BE2C (cell line): ENCODE measurements at places on chromosomes 6 and 20.
A peak's percentile ranks its signal among the peaks of the same experiment; 100 is the strongest.

GRCh38 chr6:138803331-138803730 is 7.4 kb downstream of the ECT2L start:
- no peak for DNase-seq

DNA sequence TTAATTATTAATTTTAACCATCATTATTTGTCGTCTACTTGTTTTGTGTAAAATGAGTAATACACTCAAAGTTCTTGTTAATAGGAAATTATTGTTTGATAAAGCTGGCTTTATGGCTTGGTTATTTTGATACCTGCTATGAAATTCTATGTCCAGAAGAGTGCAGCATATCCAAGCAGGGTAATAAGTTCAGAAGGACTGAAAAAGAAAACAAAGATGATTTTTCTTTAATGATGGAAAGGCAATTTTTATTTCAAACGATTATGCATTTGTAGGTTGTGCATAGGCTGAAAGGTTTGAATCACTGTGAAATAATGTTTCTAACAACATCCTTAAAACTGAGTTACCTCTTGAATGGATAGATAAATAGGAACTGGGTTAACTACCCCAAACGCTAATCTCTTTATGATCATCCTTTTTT is 1.4 kb upstream of the MAN1A1 start:
- no peak for DNase-seq

- no peak for DNase-seq
These were observed 124.7 kb upstream of the SPACA1 start for GRCh38 chr6:87922947-87923330.

DNA sequence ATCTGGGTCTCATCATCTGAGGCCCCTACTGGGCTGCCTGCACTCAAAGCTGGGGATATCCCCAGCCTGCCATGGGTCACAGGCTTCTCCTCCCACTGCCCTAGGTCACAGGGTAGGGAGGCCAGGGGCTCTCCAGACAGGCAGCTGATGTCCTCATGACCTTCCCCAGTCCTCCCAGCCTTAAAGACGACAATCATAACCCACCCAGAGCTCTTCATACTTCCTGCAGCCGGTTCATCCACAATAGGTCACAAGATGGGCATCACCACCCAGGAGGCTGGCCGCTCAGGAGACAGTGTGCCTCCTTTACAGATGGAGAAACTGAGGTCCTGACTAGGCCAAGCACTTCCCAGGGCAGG is 15.2 kb downstream of the TFEB start:
- DNase-seq = no peak

GRCh38 chr20:2865630-2866029 is 7.7 kb upstream of the PTPRA start:
- DNase-seq = no peak

- peak; percentile 43 for DNase-seq
These were observed 148.7 kb downstream of the PRL start for GRCh38 chr6:22147921-22148776.

DNA sequence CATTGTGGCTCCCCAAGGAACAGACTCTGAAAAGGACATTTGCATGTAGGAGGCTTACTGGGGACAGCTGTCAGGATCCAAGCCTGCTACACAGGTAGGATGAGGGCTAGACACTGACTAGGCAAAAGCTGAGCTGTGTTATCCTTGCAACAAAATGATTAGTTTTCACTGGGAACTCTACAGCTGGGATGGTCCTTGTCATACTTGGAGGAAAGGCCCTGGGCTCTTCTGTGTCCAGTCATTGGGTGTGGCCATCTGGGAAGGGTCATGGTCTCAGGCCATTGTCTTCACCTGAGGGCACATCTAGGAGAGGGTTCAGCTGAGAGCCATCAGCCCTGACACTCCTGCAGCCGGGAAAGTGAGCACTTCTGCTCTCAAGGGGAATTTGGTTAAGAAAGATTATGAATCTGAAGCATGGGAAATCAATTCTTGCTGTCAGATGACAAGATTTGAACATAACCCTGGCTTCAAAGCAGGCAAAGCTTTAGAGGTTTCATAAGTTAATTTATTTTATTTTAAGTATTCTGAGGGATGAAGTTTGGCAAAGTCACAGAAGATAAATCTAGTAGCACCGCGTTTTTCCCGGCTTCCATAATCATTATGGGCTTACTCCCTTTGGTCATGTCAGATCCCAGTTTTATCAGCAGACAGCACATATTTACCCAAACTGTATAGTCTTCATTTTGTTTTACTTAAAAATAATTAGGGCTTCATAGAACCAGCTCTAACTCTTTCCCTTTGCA is 78.4 kb upstream of the SLC22A23 start:
- DNase-seq = no peak

DNA sequence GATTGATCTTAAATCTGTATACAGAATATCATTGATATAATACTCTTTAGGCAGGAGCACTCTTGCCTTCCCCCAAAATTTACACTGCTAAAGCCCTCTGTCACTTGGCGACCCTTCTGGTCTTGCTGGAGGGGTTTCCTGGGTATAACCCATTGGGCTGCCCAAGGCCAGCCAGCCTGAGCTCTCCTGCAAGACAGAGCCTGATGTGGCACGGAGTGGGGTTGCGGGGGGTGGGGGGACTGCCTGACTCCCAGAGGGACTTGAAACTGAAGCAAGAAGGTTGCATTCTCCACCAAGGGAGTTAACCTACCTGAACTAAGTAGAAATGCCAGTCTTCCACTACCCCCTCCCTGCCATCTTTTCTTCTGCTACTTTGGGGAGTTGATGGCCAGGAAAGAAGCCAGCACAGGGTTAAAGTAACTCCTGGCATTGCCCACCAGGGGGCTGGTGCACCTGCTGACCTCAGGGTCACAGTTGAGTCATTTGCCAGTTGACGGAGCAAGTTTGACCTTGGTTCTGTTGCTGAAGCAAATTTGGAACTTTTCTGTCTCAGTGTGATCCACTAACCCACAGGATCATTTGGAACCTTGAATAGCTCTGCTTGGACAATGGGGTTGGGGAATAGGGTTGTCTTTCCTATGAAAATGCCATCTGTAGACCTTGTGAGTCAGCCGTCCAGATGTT is 79.4 kb downstream of the ASXL1 start:
- DNase-seq = no peak

DNA sequence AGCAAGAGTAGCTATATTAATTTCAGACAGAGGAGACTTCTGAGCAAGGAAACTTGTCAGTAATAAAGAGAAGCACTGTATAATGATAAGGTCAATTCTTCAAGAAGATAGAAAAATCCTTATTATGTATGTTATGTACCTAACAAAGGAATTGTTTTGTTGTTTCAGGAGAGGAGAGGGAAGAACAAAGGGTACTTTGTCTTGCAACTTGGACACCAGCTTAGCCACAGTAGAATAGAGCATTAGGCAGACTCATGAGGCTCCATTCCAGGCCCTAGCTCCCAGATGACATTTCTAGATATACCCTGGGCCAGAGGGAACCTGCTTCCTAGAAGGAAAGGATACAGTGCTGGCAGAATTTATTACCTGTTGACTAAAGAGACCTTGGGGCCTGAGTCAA is 6.5 kb upstream of the NUS1 start:
- no peak for DNase-seq

GRCh38 chr20:42701948-42702347 is 487.8 kb downstream of the PTPRT start:
- DNase-seq = no peak

DNA sequence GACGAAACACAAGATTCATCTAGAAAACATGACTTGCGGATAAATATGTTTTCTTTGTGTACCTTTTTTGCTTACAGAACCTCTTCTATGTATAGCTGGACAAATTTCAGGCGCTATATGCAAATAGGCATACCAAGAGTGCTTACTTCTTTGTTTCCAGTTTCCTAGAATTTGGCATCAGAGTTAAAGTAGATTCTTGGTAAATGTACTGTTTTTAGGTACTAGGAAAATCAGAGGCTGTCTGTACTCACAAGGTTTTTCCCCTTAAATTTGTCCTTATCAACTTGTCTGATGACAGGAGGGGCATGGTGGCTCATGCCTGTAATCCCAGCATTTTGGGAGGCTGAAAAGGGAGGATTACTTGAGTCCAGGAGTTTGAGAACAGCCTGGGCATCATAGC is 124.9 kb upstream of the TMEM170B start:
- no peak for DNase-seq

DNA sequence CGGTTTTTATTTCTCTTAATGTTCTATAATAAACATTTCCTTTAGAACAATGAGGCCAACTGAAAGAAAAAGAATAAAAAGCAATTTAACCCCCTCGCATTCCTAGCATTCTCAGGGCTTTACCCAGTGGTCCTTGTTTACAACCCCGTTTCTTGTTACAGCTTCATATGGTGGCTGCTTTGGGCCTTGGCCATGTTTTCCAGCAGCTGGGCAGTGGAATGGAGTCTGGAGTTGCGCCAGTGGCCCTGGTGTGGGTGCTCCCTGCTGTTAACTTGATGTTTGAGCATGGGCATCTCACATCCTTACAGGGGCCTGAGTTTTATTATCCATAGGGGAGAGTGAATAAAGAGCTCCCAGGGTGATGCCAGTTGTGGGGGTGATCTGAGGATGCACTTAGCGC is 18.8 kb downstream of the EFCAB8 start:
- DNase-seq = no peak

GRCh38 chr6:83908813-83909212 is 49.3 kb downstream of the CYB5R4 start:
- DNase-seq = no peak

DNA sequence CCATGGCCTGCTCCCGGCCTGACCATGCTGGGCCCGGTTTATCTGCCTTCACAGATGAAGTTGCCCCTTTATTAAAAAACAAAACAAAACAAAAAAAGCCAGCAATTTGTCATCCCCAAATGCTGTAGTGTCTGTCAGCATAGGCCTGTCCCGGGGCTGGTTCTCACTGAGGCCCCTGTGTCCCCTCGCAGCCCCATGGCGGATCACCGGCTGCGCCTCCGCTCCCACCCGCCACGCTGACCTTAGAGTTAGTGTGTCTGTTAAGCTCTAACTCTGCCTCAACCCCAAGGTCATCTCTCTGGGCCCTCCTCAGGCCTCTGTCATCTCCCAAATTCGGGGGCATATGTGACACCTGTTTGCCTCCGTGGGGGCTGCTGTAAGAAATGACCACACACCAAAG is 11.1 kb downstream of the SLCO4A1 start:
- DNase-seq = no peak
